ENCODE measurements at places on chromosomes 7 and 10.

- no peak for DNase-seq
Observed at GRCh38 chr10:22978918-22979317, 51.1 kb downstream of the ARMC3 start.

GRCh38 chr10:4108693-4109092 is 323.7 kb upstream of the KLF6 start:
- no peak for DNase-seq

GRCh38 chr10:43120929-43121314 is 17.3 kb upstream of the CSGALNACT2 start:
- DNase-seq = no peak

DNA sequence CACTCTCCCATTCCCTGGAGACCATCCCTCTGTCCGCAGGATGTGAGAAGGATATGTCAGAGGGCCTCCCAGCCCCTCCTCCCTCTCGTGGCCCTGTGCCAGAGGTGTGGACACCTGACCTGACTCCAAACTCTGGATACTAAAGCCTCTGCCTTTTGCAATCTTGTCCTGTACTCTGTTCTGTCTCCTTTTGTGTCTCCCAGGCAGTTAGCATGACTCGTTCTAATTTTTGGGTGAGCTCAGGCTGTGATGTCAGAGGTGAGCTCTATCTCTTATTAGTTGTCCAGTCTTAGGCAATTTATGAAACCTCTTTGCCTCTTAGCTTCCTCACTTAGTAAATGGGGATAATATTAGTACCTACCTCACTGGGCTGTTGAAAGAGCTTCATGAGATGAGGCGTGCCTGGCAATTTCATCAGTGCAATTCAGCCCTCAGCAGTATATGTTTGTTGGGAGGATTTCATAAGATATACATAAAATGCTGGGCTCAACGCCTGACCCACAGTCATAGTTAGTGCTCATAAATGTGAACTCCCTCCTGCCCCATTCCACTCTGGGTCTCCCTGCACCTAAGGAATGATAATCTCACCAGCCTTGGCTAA is 10.9 kb downstream of the MARVELD1 start:
- DNase-seq = no peak

All from NCI-H446 (cell line).